Esophagus mucosa (tissue), 1 donor: ENCODE measurements at places on chromosomes 16 and 17. TPM values are rescaled to one million over a fixed set of nuclear protein-coding genes. Genes with fewer than 3 reads are reported as not detected.

Gene SLFN11
- total RNA-seq, result 6.6 TPM

Gene TBC1D3C
- not detected for total RNA-seq

Gene CCL17
- 1.6 TPM for total RNA-seq

Gene TMEM114
- total RNA-seq, result not detected

Gene EME2
- 13.0 TPM for total RNA-seq

Gene USP43
- 8.8 TPM for total RNA-seq

Gene OTOP2
- total RNA-seq, result 0.36 TPM
